Ammon's horn (tissue), 1 donor: ENCODE measurements at places on chromosomes 2 and 18.
A peak's percentile ranks its signal among the peaks of the same experiment; 100 is the strongest.

DNA sequence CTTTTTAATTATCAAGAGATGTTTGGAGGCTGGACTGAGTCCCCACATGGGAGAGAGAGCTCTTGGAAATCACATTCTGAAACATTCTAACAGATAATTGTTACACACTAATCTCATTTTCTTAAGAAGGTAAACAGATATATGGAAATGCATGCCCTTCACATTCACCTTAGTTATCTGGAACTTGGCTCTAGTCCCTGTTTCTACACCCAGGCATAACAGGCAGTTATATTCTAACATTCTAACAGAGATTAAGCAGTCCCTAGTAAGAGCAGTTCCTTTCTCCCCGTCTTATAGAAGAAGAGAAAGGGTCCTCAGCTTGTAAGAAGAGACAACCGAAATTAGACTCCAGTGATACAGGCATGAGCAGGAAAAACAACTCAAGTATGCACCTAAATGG lies 385.4 kb downstream of the SOX11 start:
- DNase-seq, result no peak

- no peak for DNase-seq
These were observed 1.1 kb upstream of the CDCA7 start for GRCh38 chr2:173353556-173353955.

GRCh38 chr18:77218642-77219041 lies 31.0 kb upstream of the GALR1 start:
- no peak for DNase-seq

DNA sequence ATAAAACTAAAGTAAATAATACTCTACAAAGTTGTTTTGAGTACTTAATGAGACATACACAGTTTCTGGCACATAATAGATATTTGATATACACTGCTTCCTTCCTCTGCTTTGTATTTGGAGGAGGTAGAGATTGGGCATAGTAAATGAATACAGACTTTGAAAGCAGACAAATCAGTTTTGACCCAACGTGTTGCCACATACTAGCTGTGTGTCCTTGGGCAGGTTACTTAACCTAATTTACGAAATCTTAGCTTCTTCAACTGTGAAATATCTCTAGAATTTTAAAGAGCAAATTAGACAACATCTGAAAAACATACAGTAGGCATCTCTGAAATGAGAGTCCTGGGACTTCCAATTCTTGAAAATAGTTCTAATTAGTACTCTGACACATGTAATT lies 425.4 kb downstream of the TGIF1 start:
- DNase-seq, result no peak

DNA sequence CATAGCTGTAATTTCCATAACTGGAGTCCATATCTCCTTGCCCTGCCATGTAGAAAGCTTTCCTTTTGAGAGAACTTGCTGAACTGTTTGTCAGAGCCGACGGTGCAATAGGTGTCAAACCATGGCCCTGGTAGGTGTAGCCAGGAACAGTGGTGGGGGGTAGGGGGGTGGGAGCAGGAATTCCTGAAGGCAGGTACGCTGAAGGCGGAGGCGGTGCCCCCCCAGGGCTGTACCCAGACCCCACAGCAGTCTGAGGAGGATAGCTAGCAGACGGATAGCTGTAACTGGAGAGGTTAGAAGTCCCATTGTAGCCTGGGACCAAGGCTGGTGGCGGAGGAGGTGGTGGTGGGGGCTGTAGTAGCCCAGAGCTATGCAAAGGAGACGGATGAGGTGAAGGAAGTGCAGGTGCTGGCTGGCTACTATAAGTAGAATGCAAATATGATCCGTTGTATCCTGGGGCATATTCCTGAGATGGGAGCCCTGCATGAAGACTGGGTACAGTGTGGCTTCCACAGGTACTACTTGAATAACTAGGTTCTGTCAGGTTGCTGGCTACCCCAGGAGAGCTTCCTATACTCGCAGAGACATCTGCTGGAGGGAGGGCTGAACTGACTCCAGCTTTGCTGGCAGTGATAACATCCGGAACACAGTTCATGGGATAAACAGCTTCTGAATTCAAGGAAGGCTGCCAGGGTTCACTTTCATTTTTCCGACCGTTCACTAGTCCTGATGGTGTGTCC lies 124.8 kb downstream of the FIGN start:
- peak; percentile 57 for DNase-seq

DNA sequence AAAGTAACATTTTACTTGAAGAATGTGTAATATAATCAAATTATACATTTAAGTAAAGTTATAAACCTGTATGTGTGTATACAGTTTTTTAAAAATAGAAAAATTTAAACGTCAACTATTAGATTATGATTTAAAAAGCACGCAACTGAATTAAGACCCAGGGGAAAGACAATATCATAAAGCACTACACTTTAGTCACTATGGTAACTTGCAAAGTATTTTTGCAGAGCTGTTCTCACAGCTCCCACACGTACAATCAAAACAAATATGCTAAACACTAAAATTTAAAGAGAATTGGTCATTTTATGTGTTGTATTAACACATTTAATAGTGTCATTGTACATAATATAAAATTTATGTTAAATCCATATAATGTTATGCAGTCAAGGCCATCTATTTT lies 59.7 kb downstream of the FTCDNL1 start:
- DNase-seq, result no peak

- no peak for DNase-seq
These were observed 75.9 kb downstream of the PTGR3 start for GRCh38 chr18:75132931-75133525.

- no peak for DNase-seq
These were observed 524.2 kb downstream of the TRIB2 start for GRCh38 chr2:13240789-13241487.

DNA sequence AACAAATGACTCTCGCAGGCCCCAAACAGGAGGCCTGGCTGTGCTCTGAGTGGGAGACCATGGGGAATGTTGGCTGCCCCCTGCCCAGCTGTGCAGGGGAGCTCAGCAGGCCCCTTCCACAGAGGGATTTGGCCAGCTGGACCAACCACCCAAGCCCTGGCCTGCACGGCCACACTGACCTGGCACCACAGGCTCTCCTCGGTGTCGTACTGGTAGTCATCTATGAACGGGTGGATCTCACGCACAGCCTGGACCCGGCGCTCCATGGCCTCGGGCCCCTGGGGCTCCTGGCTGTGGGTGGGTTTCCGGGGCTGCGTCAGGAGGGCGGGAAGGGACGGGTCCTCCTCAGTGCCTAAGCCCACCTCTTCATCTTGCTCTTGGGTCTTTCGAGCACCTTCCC lies 74.5 kb downstream of the POLR1A start:
- DNase-seq, result no peak
